ENCODE measurements at places on chromosomes 3 and 15. TPM values are rescaled to one million over a fixed set of nuclear protein-coding genes. Genes with fewer than 3 reads are reported as not detected.
A peak's percentile ranks its signal among the peaks of the same experiment; 100 is the strongest.

DNA sequence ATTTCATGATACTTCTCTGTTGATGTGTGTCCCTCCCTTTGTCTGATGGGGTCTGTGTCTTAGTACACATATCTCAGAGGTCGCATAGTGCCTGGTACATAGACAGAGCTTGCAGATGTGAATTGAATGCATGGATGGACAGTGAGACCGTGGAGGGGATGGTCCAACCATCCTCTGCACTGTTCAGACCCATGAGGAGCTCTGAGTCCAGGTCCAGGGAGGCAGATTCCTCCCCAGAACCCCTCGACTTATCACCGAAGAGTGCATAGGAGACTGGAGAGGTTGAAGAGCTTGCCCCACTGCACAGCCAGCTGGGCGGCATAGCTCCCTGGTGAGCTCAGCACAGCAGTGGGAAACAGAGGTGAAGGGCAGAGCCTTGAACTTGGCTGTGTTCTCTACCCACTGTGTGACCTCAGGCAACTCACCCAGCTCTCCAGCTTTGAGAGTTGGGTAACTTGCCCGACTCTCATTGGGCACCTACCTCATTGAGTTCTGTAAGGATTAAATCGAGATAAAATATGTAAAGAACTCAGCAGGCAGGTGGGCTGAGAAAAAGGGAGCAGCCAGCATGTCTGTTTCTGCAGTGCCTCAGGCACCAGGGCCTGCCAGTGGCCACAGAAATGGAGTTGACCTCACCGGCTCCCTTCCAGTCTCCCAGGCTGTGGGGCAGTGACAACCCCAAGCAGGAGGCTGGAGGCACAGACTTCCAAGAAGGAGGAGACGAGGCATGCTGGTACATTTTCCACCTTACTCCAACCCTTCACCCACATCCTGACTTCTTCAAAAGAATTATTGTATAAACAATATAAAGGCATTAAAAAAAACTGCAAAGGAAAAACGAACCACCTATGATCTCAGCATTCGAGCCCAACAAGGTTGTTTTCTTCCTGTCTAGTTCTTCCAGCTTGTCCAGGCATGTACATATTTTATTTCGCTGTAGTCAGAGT is 54.1 kb upstream of the TFRC start:
- no peak for DNase-seq

DNA sequence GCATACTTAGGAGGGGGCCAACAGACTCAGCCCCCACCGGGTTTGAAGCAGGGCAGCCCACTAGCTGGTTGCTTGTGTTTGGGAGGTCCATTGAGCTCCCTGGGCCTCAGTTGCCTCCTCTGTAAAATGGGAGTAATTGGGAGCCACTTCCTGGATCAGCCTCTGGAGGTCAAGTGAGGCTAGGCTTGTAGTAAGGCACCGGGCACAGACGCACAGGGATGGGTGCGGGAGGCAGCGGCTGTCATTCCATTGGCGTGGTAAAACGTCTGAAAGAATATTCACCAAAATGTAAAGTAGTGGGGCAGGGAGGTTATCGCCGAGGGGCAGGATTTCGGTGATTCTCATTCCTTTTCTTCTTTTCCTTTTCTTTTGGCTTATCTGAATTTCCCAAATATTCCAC is 64.6 kb downstream of the TLE3 start:
- no peak for DNase-seq

GRCh38 chr3:100103558-100104441 is 10.5 kb downstream of the FILIP1L start:
- no peak for DNase-seq

DNA sequence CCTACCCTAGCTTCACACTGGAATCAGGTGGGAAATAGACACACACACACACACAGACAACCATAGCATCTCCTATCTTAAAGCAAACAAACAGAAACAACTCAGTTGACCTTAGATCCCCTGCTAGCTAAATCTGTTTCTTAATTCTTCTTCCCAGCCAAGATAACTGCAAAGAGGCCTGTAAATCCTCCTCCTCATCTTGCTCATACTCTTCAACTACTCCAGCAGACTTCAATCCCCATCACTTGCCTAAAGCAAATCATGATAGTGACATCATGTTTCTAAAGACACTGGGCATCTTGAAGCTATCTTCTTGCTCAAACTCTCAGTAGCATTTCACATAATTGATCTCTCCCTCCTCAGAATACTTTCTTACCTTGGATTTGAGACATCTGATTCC is 303.0 kb downstream of the RBMS3 start:
- DNase-seq: no peak

DNA sequence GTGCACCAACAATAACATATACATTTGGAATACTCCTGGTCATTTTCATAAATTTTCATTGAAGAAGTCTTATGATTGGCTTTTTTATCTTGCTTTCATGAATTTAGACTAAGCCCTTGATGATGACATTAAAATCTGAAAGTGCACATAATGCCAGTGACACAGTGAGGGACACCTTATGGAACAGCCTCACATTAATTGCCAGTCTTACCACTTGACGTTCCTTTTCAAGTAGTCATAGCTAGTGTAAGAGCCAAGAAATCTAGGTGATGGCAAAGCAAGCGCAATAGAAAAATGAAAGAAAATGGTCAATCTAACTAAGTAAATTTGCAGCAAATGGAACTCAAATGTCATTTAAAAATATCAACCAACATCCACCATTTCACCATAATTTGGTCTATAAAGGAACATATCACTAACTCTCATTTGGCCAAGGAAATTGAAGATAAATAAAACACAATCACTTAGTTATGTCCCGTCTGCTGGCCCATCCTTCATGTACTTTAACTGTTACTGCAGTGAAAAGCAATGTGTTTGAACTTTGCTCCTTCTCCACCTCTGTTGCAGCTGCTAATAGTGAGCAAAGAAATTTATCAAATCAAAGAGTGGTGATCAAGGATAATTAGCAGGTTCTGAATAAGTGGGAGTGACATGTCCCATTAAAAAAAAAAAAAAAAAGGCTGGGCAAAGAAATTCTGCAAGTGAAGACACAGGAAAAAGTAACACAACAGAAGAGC is 110.0 kb downstream of the TJP1 start:
- DNase-seq: no peak

- DNase-seq: no peak
These were observed 50.1 kb downstream of the PCSK6 start for GRCh38 chr15:101439285-101439919.

GRCh38 chr15:82051664-82052063 is 5.8 kb upstream of the MEX3B start:
- DNase-seq: peak; percentile 44

GCSAM gene
- total RNA-seq: not detected

TGM4 gene
- not detected for total RNA-seq

GRCh38 chr3:127606086-127606805 is 8.0 kb downstream of the MCM2 start:
- no peak for DNase-seq

- no peak for DNase-seq
These were observed 2.0 kb upstream of the TWF2 start for GRCh38 chr3:52240886-52241370.

GRCh38 chr3:45214061-45214680 is 11.9 kb downstream of the TMEM158 start:
- DNase-seq: no peak

COL6A5 gene
- not detected for total RNA-seq

GFM1 gene
- 60.1 TPM for total RNA-seq

KAT2B gene
- total RNA-seq: 117 TPM

DNA sequence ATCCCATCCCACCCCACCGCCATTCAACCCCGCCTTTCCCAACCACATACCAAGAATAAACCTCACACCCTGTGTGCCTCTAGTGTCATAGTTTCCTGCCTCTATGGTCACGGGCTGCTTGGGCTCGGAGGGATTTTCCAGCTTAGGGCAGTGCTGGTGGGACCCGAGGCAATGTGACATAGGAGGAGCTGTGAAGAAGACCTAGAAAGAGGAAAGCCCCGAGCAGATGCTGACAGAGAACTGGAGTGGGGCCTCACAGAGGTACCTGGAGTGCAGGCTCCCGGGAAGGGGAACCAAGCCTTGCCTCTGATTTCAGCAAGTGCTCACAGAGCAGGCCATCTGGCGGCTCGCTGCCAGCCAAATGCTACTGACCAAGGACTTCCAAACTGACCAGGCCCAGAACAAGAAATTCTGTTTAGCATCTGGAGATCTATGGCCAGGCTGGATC is 27.5 kb downstream of the BHLHE40 start:
- peak; percentile 54 for DNase-seq

Measured in Right ventricle myocardium superior (tissue), 1 donor.